Liver (tissue), 10 donors: ENCODE measurements at places on chromosomes 7 and 10. TPM values are rescaled to one million over a fixed set of nuclear protein-coding genes. Genes with fewer than 3 reads are reported as not detected.

Gene ACTL6B
- polyA plus RNA-seq = not detected

Gene ZNF277
- polyA plus RNA-seq = 12.2 TPM

Gene FAM13C
- polyA plus RNA-seq = 2.4 TPM

DNA sequence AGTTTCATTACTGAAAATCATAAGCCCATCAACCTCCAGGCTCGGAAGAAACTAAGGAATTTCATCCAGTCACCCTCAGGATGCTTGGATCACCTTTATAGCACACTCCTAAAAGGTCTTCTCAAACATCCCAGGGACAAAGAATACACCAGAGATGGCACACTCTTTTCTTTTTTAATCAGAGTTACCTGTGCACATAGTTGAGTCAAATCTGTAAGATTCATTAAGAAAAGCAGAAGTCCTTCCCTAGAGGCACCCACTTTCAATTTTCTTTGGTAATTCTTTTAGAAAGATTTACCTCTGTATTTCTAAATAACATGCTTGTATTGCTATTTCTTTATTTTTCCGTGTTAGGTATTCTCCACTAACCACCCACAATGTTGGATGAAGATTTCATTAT is 50.6 kb upstream of the IL6 start:
- DNase-seq = no peak

DNA sequence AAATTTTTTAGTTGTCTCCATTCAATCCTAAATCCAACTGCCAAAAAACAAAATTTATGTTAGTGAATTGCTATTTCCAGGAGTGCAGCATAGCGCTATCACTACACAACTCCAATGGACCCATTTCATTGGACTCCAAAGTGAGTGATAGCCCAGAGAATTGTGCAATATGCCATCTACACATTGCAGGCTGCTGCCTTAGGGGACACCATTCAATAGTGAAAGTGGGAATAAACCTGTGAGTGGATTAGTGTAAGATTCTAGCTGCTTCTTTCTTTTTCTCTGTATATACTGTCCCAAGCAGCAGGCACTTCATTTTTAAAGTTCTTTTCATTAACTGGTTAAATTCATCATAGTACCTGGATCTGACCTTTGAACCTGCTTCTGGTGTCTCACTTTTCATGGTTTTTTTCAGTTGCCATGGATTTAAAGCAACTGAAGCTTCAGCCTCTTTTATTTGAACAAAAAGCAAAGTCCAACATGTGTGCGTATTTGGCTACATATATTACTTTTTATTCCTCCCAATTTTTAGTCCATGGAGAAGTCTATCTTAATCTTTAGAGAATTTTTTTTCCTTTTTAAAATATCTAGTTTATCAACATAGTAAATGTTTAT is 97.3 kb downstream of the DGKB start:
- DNase-seq = no peak
